ENCODE measurements at places on chromosomes 16 and 17. TPM values are rescaled to one million over a fixed set of nuclear protein-coding genes. Genes with fewer than 3 reads are reported as not detected.

GRCh38 chr17:72852277-72852938 lies 240.1 kb downstream of the SLC39A11 start:
- no peak for DNase-seq
- H3K27me3 ChIP-seq: no peaks in the 10 kb centered on the region
- peaks cover 10% of the 10 kb centered on the region for H3K4me1 ChIP-seq
- no peaks in the 10 kb centered on the region for H3K36me3 ChIP-seq
- no peak overlapping the region for H3K4me3 ChIP-seq
- no peak overlapping the region for H3K27ac ChIP-seq

GRCh38 chr16:22216191-22216831 lies 10.2 kb downstream of the EEF2K start:
- H3K4me1 ChIP-seq: no peaks in the 10 kb centered on the region
- H3K27ac ChIP-seq: no peak overlapping the region
- H3K36me3 ChIP-seq: no peaks in the 10 kb centered on the region
- no peak overlapping the region for H3K4me3 ChIP-seq
- no peak for DNase-seq
- no peaks in the 10 kb centered on the region for H3K27me3 ChIP-seq

GRCh38 chr17:76049836-76050537 lies 22.3 kb downstream of the SRP68 start:
- peak overlapping the region; percentile 66 for H3K27ac ChIP-seq
- no peaks in the 10 kb centered on the region for H3K27me3 ChIP-seq
- peaks cover 5% of the 10 kb centered on the region for H3K36me3 ChIP-seq
- DNase-seq: peak; percentile 41

DNA sequence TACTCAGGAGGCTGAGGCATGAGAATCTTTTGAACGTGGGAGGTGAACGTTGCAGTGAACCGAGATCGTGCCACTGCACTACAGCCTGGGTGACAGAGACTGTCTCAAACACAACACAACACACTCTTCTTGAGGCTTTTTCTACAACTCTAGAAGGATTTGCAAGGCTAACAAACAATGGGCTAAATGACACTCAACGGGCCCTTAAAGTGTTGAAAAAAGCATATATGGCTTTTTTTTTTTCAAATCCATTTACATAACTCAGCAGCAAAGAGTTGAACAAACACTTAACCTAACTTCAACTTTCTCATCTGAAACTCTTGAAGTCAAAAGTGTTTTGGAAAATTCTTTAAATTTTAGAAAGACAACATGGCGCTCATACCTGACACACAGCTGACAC lies 22.3 kb downstream of the CDR2 start:
- no peak overlapping the region for H3K4me3 ChIP-seq
- H3K36me3 ChIP-seq: no peaks in the 10 kb centered on the region
- DNase-seq: no peak
- H3K27me3 ChIP-seq: no peaks in the 10 kb centered on the region
- H3K4me1 ChIP-seq: no peaks in the 10 kb centered on the region

DNA sequence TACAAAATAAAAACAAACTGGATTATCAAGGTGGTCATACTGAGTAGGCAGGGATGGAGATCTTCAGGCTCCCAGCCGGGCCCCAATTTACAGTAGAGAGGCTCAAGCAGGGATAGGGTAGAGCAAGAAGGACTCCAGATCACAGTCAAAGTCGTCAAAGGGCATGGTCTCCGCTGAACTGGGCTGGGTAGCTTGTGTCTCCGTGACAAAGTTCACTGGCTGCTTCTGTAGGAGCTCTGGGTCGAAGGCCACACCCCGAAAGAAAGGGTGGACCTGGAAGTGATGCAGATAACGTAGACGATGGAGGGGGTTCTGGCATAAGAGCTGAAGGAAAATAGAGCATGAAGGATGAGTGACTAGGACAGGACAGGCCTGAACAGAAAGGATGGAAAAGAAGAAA lies 3.6 kb downstream of the RSKR start:
- no peaks in the 10 kb centered on the region for H3K27me3 ChIP-seq
- H3K27ac ChIP-seq: no peak overlapping the region
- no peak for DNase-seq
- peaks cover 7% of the 10 kb centered on the region for H3K36me3 ChIP-seq

- peaks cover 26% of the 10 kb centered on the region for H3K27me3 ChIP-seq
- no peak for DNase-seq
- no peaks in the 10 kb centered on the region for H3K36me3 ChIP-seq
- no peak overlapping the region for H3K27ac ChIP-seq
Measured at GRCh38 chr17:81380131-81380530, 15.1 kb upstream of the BAHCC1 start.

DNA sequence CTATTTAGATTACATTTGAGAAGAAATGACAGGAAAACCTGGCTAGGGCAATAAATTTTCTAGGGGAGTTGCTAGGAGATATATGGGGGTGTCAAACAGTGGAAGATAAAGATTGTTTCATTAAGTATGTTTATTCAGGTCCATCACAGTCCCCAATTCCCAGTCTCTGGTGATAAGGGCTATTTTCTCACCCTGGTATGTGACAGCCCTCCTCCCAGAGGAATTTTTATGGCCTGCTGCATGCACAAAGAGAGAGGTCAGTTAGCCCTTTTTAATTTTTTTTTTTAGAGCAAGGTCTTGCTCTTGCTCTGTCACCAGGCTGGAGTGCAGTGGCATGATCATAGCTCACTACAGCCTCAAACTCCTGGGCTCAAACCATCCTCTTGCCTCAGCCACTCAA lies 53.6 kb upstream of the ATF7IP2 start:
- no peak overlapping the region for H3K27ac ChIP-seq
- H3K4me1 ChIP-seq: no peaks in the 10 kb centered on the region
- H3K4me3 ChIP-seq: no peak overlapping the region
- H3K27me3 ChIP-seq: no peaks in the 10 kb centered on the region
- no peak for DNase-seq

- DNase-seq: no peak
- H3K4me1 ChIP-seq: no peaks in the 10 kb centered on the region
- no peaks in the 10 kb centered on the region for H3K36me3 ChIP-seq
- no peaks in the 10 kb centered on the region for H3K27me3 ChIP-seq
- H3K4me3 ChIP-seq: no peak overlapping the region
Measured at GRCh38 chr17:57152967-57153528, 68.0 kb downstream of the AKAP1 start.

DNA sequence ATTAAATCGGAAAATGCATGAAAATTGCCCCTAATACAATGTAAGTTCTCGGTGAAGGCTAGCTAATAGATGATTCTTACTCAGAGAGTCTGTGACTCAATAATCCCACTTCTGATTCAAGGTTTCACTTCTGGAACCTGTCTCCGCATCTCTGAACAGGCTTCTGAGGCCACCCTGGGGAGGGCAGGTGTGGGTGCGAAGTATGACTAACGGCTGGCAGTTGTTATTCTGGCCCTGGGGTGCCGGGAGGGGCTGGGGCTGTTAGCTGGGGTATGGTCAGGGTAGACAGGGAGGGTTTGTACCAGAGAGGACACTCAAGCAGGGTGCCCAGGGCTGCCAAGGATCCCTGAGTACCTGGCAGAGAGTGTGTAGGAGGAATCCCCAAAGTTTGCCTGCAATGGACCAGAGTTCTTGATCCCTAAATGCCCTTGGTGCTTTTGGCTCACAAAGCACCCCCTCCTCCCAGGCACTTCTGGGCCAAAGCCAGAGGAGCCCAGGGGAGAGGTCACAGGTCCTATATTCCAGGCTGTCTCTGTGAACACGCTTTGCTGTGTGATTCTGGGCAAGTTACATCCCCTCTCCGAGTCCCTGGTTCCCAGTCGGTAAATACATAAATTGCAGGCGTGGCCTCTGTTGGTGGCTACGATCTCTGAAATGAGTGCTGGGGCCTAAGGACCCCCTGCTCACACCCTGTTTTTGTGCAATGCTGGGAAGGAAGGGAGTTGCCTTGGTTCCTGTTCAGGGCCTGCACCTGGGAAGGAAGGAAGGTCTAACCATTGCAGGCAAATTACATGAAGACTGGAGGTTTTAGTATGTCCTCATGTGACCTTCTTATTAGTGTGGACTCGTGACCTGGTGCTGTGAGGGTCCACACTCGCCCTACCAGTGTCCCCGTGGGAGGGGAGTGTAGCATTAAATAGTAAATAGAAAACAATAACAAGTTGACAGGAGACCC lies 49.9 kb upstream of the CPNE2 start:
- no peaks in the 10 kb centered on the region for H3K4me1 ChIP-seq
- no peak for DNase-seq
- no peaks in the 10 kb centered on the region for H3K36me3 ChIP-seq
- H3K4me3 ChIP-seq: no peak overlapping the region
- H3K27me3 ChIP-seq: no peaks in the 10 kb centered on the region
- H3K27ac ChIP-seq: no peak overlapping the region

GRCh38 chr17:32993977-32994376 lies 2.3 kb downstream of the SPACA3 start:
- H3K27me3 ChIP-seq: peaks cover 6% of the 10 kb centered on the region
- no peaks in the 10 kb centered on the region for H3K4me1 ChIP-seq
- H3K4me3 ChIP-seq: no peak overlapping the region
- no peaks in the 10 kb centered on the region for H3K36me3 ChIP-seq
- no peak for DNase-seq

DNA sequence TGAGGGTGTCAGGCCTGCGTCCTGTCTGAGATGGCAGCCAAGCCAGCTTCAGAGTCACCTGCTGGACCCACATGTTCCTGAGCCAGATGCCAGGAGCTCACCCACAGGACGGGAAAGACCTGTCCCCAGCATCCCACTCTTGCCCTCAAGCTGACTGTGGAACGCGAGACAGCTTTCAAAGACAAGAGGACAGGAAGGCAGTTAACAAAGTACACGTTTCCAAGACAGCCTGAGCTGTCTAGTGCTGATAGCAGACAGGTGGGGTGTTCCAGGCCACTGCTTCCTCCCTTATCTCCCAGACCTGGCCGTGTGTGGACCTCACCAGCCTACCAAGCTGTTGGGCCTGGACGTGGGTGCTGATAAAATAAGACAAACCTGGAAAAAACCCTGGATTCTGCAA lies 13.2 kb downstream of the CMTM3 start:
- no peak for DNase-seq
- no peak overlapping the region for H3K27ac ChIP-seq
- H3K4me1 ChIP-seq: peaks cover 12% of the 10 kb centered on the region
- no peak overlapping the region for H3K4me3 ChIP-seq

GRCh38 chr17:20991276-20992037 lies 51.4 kb downstream of the USP22 start:
- peaks cover 6% of the 10 kb centered on the region for H3K4me1 ChIP-seq
- no peaks in the 10 kb centered on the region for H3K27me3 ChIP-seq
- no peak overlapping the region for H3K27ac ChIP-seq
- DNase-seq: no peak

- no peak overlapping the region for H3K27ac ChIP-seq
- H3K36me3 ChIP-seq: no peaks in the 10 kb centered on the region
- no peak for DNase-seq
Measured at GRCh38 chr17:45433159-45433535, 477 bp upstream of the ARHGAP27 start.

- no peaks in the 10 kb centered on the region for H3K36me3 ChIP-seq
- H3K4me1 ChIP-seq: peaks cover 4% of the 10 kb centered on the region
- DNase-seq: no peak
- no peak overlapping the region for H3K27ac ChIP-seq
- no peak overlapping the region for H3K4me3 ChIP-seq
Measured at GRCh38 chr17:43463241-43463640, 20.5 kb upstream of the DHX8 start.

- no peak overlapping the region for H3K27ac ChIP-seq
- no peaks in the 10 kb centered on the region for H3K4me1 ChIP-seq
- no peak overlapping the region for H3K4me3 ChIP-seq
Measured at GRCh38 chr17:54892360-54892759, 8.3 kb upstream of the TOM1L1 start.

DNA sequence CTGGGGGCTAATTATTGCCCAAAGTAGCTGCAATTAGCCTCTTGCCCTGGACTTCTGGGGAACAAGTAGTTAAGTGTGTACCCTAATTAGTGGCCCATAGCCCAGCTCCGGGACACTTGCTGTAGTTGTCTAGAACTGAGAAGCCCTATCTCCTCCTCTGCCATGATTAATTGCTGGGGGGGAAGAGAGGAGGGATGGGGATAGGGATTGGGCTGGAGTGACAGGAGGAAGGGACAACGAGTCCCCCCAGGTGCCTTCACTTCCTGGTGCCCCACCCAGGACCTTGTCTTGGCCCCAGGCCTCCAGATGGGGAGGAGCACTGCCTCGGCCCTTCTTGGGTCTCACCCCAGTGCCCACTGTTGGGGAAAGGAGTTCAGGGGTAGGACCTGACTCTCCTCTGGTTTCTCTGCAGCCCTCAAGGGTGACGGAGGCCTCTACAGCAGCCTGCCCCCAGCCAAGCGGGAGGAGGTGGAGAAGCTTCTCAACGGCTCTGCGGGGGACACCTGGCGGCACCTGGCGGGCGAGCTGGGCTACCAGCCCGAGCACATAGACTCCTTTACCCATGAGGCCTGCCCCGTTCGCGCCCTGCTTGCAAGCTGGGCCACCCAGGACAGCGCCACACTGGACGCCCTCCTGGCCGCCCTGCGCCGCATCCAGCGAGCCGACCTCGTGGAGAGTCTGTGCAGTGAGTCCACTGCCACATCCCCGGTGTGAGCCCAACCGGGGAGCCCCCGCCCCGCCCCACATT lies 17.4 kb downstream of the NGFR start:
- no peak for DNase-seq
- H3K4me1 ChIP-seq: peaks cover 31% of the 10 kb centered on the region
- H3K27ac ChIP-seq: no peak overlapping the region
- H3K4me3 ChIP-seq: no peak overlapping the region
- H3K36me3 ChIP-seq: no peaks in the 10 kb centered on the region

GRCh38 chr16:70737377-70738082 lies 51.7 kb upstream of the MTSS2 start:
- H3K4me1 ChIP-seq: peaks cover 21% of the 10 kb centered on the region
- no peaks in the 10 kb centered on the region for H3K36me3 ChIP-seq
- no peak overlapping the region for H3K27ac ChIP-seq
- H3K4me3 ChIP-seq: no peak overlapping the region
- no peak for DNase-seq

Gene SLC13A2
- total RNA-seq: not detected

Gene TBC1D3C
- total RNA-seq: not detected

Gene TM4SF5
- total RNA-seq: not detected

Gene MPP2
- 7.8 TPM for total RNA-seq

Gene TRPV3
- 1.9 TPM for total RNA-seq

Gene PRSS33
- total RNA-seq: 0.73 TPM

Gene FOXK2
- total RNA-seq: 45.9 TPM

Gene FAM20A
- 0.41 TPM for total RNA-seq

Gene ATP2C2
- total RNA-seq: 0.71 TPM

Gene CA5A
- not detected for total RNA-seq

Gene PNMT
- total RNA-seq: not detected

Gene ST6GALNAC2
- 0.28 TPM for total RNA-seq

Gene CEP295NL
- 0.39 TPM for total RNA-seq

Gene ZP2
- total RNA-seq: not detected

Gene C17orf67
- total RNA-seq: 0.59 TPM

Gene MT1A
- not detected for total RNA-seq

Gene TAC4
- total RNA-seq: not detected
